ENCODE measurements at places on chromosomes 16 and 17. TPM values are rescaled to one million over a fixed set of nuclear protein-coding genes. Genes with fewer than 3 reads are reported as not detected.

DNA sequence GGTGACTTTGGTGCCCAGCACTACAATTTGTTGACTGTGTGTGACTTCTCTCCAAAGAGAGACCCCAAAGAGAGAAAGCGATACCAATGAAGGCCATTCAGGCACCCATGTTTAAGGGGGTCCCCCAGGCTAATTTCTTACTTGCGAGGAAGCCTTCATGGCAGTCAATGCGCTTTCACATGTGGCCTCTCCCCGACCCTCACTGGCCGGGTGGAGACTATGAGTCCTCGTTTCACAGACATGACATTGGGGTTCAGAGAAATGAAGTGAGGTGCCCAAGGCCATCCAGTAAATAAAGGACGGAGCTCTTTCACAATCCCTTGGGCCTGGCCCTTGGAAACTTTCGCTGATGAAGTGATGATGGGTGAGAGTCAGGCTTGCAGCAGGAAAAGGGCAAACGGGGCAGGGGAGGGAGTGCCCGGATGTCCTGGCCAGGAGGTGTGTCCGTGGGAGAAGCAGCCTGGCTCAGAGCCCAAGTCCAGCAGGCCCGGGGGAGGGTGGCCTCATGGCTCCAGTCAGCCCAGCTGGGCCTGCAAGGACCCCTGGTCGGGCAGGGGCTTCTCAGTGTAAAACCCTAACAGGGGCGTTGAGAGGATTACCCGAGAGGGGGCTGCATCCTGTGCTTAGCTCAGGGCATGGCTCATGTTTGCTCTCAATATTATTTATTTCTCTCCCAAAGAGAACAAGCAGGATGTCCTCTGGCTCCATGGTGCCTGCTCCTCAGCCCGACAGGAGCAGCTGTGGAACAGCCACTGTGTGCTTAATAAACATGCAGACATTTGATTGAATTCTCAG, 14.7 kb downstream of the TBX2 start:
- no peak for DNase-seq

GPT2 gene
- total RNA-seq = 5.4 TPM

GRCh38 chr17:21460358-21460757, 84.2 kb downstream of the KCNJ12 start:
- DNase-seq = no peak

CACNG1 gene
- total RNA-seq = not detected

- DNase-seq = no peak
Measured at GRCh38 chr17:4974115-4974670, 6.6 kb upstream of the SPAG7 start.

DNA sequence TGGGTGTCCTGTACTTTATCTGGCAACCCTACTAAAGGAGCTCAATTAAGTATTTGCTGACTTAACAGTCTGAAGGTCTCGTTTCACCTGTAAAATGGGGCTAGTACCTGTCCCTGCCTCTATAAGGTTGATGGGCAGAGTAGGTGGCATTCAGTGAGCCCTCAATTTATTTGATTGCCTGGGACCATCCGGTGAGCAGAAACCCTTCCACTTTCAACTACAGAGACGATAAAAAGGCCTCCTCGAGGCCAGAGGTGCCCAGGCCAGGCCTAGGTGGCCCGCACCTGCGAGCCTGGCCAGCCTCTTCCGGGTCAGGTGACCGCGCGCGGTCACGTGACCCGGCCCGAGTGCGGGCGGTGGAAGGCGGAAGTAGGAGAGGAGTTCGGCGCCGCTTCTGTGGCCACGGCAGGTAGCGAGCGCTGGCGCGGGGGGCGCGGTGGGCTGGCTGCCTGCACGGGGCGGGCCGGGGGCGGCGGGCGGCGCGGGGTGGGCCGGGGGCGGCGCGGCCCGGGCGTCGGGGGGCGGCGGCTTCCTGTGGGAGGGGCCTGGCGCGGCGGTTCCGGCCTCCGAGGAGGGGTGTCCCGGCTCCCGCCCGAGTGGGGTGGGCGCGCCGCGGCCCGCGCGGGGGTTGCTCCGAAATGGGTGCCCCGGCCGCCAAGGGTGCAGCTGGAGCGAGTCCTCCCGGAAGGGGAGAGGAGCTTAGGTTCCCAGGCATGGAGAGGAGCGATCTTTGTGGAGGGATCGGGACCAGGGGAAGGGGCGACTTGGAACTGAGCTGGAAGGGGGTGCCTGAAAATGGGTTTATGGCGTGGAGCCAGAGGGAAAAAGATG, at the start of gene WWP2:
Gene WWP2 (plus strand): TSS at position 350 of the 831 bp plus-strand sequence. CDS start 24,679 bp downstream, outside the sequence.
- DNase-seq = peak; percentile 82

DNA sequence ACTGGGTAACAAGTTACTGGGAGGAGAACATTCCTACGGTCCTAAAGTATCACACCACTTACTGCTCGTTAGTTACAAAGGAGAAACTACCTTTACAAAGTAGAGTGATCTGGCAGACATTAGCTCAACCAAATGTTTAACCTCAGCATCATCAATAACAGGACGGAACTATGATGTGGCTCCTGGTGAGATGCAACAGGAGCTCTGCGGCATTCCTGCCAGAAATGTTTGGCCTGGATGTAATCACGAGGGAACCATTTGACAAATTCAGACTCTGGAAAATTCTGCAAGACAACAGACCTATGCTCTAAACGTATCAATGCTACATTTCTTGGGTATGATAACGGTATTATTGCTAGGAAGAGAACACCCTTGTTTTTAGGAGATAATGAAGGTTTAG, 80.4 kb downstream of the MRM3 start:
- no peak for DNase-seq

- no peak for DNase-seq
Measured at GRCh38 chr16:14088155-14088753, 17.1 kb downstream of the MRTFB start.

- no peak for DNase-seq
Measured at GRCh38 chr17:6426356-6427101, 8.4 kb downstream of the AIPL1 start.

TM4SF5 gene
- total RNA-seq = not detected

- DNase-seq = no peak
Measured at GRCh38 chr17:6163612-6164333, 93.6 kb downstream of the WSCD1 start.

CRISPLD2 gene
- total RNA-seq = not detected

- no peak for DNase-seq
Measured at GRCh38 chr16:13926891-13927290, 6.9 kb downstream of the ERCC4 start.

GRCh38 chr17:41013181-41013580, 4.3 kb upstream of the KRTAP3-1 start:
- DNase-seq = no peak

- DNase-seq = peak; percentile 71
Measured at GRCh38 chr17:62965174-62965685, 805 bp upstream of the TANC2 start.

- DNase-seq = peak; percentile 37
Measured at GRCh38 chr16:4082474-4083044, 33.7 kb downstream of the ADCY9 start.

GRCh38 chr17:4949321-4950074, 1.2 kb upstream of the PFN1 start:
- DNase-seq = peak; percentile 84

GRCh38 chr16:27232061-27232900, 29.0 kb downstream of the KDM8 start:
- peak; percentile 56 for DNase-seq

GRCh38 chr16:87186446-87186845, 130.7 kb downstream of the C16orf95 start:
- no peak for DNase-seq

- no peak for DNase-seq
Measured at GRCh38 chr17:50935221-50935995, 69.3 kb upstream of the TOB1 start.

DNA sequence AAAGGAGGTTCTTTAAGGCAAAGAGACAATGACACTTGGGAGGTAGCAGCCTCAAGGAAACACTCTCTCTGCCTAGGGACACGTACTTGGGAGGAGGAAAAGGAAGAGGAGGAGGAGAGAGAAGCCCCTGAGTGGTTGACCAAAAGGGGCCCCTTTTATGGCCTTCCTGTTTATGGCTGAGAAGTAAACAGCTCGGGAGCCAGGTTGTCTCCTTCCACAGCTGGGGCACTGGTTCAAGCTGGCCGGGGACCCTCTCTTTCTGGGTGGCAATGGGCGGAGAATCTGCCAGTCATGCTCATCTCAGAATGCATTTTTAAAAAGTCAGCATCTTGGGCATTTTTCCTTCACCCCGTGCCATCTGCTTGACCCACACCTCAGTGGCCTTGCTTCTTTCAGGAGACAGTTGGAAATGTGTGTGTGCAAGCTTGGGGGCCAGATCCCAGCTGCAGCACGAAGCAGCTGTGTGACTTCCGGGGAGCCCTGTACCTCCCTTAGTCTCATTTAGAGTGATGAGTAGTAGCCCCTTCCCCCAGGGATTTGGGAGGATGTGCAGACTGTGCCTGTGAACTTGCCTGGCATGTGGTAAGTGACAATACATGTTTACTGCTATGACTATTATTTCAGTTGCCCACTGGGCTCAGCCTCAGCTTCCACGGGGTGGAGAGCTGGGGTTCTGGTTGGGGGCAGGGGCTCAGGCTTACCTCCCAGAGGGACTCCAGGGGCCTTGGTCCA, 33.8 kb upstream of the SALL1 start:
- DNase-seq = no peak

DNA sequence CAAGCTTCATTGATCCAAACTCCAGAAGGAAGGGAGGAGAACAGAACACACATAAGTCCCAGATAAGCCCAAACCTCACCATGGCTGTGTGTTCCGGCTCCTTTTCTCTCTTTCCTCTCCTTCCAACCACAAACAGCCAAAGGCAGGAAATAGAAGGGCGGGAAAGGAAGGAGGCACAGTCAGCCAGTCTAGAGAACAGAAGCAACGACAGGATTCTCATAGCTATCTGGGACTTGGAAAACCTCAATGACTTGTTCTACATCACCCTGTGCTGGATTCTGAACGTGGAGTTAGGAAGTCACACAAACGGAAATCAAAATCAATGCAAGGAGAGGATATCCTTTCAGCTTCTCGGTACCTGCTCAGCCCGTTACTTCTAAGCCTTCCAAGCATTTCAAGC, 9.0 kb downstream of the CRK start:
- no peak for DNase-seq
